Effector CD8-positive, alpha-beta T cell (primary cell): ENCODE measurements at places on chromosomes 6 and 20.

DNA sequence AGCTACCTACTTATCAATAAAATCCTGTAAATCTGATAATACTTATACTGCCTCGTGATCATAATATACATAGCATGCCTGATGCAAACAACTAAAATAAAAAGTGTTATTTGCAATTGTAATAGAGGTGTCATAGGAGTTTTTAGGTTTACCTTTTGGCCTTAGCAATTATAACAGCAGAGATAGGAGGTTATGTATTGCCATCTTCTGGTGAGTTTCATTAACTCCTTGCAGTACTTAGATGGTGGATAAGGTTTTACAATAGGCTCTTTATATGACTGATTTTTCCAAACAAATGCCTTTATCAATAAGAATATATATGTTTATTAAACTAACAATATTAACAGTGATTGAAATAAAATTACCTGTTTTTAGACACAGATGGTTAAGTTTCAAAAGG lies 27.8 kb upstream of the MYCT1 start:
- DNase-seq, result no peak

- DNase-seq, result no peak
Observed at GRCh38 chr6:107318100-107318736, 141.1 kb downstream of the PDSS2 start.

GRCh38 chr20:38787870-38788269 lies 17.6 kb upstream of the PPP1R16B start:
- DNase-seq, result no peak

GRCh38 chr6:3740551-3741476 lies 10.7 kb downstream of the PXDC1 start:
- DNase-seq, result no peak

DNA sequence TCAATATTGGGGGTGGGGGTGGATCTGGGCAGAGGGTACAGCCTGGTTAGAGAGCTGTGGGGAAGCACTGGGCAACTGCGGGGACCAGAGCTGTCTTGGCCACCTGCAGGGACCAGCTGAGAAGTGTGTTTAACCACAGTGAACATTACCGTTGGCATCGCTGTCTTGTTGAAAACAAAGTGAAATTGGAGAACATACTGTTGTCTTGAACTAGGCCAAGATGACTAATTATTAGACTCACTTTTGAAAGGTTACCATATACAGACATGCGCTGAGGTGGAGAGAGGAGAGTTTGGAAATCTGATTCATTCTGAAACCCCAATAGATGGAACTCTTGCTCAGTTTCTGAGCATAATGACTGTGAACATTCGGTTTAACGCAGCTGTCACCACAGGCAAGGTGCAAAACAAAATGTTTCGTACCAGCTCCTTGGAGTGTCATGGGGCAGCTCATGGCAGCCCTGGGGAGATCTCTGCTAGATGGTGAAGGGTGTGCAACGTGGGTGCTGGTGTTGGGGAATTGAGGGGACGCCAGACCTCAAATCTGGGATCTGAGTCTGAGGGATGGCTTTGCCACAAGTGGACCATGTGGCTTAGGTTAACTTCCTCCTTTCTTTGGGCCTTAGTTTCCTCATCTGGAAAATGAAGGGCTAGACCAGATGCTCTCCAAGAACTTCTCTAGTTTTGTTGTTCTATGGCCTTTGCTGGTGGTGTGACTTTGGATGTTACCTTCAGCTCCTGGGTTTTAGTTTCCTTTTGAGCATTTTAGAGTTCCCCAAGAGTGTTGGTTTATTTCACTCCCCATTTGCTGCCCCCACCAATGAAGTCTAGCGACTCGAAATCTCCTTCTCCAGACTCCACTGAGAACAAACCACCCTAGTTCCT lies 24.6 kb upstream of the GTSF1L start:
- DNase-seq, result no peak

DNA sequence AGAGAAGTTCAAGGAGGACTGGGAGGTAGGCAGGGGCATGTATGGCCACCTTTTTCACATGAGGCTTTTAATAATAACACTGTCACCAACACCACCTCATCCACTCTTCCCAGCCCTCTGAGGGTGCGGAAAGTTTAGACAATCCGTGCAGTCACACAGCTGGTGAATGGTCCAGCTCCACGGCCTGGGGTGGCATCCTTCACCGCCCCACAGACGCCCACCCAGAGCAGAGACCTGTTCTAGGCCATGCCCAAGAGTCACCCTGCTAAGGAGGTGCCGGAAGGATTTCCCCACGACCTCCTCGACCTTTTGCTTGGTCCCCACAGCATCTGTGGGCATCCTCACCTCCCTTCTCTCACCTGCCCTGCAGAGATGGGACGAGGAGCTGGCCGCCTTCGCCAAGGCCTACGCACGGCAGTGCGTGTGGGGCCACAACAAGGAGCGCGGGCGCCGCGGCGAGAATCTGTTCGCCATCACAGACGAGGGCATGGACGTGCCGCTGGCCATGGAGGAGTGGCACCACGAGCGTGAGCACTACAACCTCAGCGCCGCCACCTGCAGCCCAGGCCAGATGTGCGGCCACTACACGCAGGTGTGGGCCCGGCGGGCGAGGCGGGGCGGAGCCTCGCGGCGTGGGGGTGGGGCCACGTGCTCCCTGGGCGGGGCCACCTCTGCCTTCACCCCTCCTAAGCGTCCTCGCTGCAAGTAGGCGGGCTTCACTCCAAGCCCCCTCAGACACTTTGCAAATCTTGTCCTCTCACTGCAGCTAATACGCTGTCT lies 4.4 kb downstream of the PI16 start:
- no peak for DNase-seq

DNA sequence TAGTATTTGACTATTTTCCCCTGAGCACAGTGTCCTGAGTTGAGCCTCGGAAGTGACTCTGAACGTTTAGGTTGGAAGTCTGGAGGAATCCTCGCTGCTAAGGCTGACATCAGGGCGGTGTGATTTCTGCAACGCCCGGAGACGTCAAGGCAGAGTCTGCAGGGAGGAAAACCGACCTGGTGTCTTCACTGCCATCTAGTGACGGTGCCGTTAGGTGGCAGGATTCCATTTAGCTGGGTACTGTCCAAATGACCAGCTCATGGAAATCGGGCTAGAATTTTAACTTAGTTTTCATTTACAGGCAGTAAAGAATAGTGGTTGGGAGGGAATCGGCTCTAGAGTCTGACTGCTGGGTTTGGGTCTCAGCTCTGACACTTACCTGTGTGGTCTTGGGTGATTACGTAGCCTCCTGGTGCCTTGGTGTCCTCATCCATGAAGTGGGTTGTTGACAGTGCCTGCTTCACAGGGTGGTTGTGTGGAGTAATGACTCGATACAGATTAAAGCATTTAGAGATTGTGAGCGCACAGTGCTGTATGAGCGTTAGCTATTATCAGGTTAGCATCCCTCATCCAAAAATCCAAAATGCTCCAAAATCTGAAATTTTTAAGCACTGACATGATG lies 35.0 kb downstream of the FOXF2 start:
- no peak for DNase-seq

GRCh38 chr6:47670851-47671250 lies 27.5 kb upstream of the ADGRF4 start:
- no peak for DNase-seq

DNA sequence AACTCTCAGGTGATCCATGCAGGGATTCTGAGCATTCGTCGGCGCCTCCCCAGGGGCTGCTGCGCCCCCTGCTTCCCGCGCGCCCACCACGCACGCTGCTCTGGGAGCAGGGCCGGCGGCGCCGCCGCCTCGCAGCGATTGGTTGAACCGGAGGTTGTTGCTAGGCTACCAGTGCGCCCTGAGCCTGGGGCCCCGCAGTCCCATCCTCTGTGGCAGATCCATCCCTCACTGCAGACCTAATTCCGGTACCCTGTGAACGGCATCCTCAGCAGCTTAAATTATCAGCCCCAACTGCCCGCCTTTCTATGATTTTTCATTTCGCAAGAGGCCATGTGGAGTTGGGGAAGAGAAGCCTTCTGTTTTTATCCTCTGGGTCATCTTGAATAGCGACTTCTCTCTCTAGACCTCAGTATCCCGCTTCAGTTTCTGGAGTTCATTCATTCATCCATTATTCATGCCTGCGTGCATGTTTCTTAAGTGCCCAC lies 15.4 kb downstream of the PNPLA1 start:
- DNase-seq, result no peak

DNA sequence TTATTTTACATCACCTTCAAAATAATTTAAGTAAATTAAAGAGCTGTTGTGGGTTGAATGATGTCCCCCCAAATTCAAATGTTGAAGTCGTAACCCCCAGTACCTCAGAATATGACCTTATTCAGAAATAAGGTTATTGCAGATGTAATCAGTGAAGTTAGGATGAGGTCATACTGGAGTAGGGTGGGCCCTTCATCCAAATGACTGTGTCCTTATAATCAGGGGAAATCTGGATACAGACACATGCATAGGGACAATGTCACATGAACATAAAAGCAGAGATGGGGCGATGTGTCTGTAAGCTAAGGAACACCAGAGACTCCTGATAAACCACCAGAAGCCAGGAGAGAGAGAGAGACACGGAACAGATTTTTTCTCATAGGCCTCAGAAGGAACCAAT lies 13.3 kb upstream of the IL20RA start:
- DNase-seq, result no peak

GRCh38 chr6:127466416-127466815 lies 7.2 kb upstream of the KIAA0408 start:
- DNase-seq, result no peak

DNA sequence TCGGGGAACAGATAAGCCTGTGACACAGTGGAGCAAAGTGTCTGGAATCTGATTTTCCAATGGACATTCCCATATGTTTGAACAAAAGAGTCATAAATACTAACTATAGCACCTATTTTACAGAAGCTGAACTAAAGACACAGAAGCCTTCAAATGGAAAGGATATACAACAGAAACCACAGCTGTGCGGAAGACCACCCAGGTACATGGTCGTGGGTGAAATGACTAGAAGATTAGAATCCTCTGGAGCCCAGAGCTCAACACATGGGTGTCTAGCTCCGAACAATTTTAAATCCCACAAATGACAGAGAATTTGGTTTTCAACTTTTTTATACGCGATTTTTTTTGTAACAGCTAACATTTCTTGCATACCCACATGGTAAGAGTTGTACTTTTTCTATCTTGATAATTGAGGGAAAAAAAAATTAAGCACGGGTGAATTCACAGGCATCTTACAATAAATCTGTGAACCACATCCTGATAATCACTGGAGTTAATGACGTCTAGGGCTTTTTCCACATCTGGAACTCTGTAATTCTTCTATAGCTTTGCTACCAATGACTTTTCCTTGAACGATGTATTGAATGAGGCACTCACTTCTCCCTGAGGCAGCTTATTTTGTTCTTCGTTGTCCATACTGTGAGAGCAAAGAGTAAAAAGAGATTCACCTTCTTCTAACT lies 271.1 kb upstream of the AGPAT4 start:
- no peak for DNase-seq

GRCh38 chr6:123829302-123829953 lies 25.8 kb downstream of the NKAIN2 start:
- DNase-seq, result no peak

DNA sequence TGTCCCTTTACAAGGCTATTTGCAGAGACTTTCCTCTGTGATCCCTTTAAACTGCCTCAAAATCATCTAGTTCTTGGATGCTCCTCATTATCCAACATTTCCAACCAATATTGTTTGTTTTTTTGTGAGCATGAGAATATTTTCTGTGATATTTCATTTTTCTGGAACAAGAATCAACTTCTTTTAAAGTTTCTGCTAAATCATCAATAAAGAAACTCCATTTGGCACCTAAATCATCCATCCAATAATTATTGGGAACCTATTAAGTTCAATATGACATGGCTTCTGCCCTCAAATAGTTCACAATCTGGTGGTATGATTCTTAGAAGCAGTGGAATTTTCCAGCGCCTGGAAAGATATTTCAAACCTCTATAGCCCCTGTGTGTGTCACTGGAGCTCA lies 207.6 kb downstream of the ISM1 start:
- no peak for DNase-seq

DNA sequence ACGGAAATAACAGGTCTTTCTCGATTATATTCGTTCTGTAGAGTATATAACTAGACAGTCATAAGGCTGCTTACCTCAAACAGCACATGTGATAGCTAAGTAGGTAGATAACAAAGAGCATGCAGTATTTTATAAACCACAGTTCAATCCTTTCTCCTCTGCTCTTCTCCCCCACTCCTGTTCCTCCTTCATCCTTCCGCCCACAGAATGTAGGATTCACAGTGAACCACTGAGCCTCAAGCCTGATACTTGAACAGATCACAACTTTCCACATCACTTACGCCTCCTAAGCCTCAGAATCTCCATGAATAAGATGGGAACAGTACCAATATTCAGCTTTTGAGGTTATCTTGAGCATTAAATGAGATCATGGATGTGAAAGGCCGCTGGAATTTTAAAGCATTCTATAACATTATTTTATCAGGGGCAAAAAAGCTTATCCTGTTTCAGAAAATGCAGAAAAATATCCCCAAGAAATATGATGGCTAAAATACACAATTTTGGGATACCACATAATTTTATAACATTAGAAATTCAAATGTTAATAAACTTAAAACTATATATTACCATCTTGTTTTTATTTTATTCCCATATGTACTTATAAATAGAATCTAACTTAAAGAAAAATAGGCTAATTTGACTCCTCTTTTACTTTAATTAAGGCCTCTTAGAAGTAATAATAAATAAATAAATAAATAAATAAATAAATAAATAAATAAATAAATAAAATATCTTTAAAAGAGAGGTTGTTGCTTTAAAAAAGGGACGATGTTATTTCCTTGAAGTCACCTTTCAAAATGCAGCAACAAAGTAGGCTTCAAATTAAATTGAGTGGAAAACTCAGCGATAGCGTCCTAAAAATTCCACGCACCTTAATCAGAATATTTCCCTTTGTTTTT lies 33.4 kb downstream of the MTFR2 start:
- no peak for DNase-seq

- no peak for DNase-seq
Observed at GRCh38 chr6:89462503-89462902, 29.6 kb downstream of the ANKRD6 start.

GRCh38 chr6:109781001-109781400 lies 89.9 kb downstream of the FIG4 start:
- DNase-seq, result no peak

DNA sequence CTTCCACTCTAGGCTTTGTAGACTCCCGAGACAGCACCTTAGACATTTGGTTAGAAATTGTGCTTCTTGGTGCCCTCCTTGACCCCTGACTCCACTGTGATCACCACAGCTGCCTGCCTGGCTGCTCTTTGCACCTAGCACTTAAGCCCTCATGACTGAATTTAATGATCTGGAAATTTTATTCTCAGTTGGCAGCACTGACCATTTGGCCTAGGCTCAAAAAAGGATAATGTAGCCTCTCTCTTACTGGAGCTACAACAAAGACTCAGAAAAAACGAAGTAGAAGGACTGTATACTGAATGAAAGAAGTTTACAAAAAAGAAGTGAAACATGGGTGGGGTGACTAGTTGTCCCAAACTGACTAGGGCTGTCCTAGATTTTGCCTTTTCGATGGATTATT lies 11.3 kb upstream of the ABRACL start:
- DNase-seq, result no peak
